CD8-positive, alpha-beta T cell (primary cell): ENCODE measurements at places on chromosomes 7 and 10.

- no peak for DNase-seq
Observed at GRCh38 chr10:114720685-114721278, 62.7 kb upstream of the ABLIM1 start.

GRCh38 chr10:53025172-53025711, 252.7 kb upstream of the MBL2 start:
- no peak for DNase-seq

DNA sequence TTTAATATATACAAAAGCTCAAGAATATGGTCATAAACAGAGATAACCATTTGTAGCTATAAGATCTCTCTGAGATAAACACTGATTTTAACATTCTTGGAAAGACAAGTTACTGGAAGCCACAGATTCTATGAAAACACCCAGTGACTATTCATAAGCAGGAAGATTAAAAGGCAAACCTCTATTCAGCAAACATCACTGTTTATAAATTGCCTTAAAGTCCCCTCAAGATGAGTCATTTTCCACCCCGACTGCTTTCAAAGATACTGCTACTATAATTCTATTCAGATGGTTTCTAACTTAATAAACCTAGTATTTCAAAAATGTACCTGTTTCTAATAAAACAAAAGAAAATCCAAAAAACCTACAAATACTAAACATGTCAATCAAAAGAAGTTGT, 21.0 kb downstream of the TM9SF3 start:
- no peak for DNase-seq

GRCh38 chr10:87685832-87686574, 26.3 kb downstream of the PAPSS2 start:
- no peak for DNase-seq

DNA sequence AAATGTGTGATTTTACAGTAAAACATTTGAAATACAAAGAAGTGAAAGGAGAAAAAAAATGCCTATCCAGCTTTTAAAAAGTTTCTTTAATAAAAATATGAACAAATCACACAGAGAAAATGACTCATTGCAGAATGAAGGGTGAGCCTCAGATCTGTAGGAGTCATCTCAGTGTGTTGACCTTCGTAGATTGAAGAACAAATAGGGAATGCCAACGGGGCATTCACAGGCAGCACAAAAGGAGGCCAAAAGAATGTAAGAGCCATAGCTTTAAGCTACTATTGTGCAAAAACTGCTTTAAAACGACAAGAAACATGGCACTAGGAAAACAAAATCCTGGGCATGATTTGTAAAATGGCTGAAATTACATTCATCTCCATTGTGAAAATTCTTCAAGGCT, 782.7 kb upstream of the CELF2 start:
- no peak for DNase-seq

DNA sequence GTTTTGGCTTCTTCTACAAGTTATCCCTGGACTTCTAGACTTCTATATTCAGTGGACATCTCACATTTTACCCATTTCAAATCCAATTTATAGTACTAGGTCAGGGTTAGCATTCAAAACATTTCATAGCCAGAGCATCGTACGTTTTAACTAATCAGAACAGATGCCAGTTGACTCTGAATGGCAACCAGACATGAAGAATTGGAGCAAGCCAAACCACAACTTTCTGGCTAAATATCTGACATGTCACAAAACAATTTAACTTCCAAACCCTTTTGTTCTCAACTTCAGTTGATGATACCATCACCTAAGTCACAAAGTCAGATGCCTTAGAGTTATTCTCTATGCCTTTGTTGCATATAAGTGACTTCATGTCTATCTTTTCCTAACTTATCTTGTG, 1105.7 kb downstream of the XPNPEP1 start:
- no peak for DNase-seq

- DNase-seq: no peak
Observed at GRCh38 chr10:283916-284356, 148.7 kb downstream of the ZMYND11 start.

DNA sequence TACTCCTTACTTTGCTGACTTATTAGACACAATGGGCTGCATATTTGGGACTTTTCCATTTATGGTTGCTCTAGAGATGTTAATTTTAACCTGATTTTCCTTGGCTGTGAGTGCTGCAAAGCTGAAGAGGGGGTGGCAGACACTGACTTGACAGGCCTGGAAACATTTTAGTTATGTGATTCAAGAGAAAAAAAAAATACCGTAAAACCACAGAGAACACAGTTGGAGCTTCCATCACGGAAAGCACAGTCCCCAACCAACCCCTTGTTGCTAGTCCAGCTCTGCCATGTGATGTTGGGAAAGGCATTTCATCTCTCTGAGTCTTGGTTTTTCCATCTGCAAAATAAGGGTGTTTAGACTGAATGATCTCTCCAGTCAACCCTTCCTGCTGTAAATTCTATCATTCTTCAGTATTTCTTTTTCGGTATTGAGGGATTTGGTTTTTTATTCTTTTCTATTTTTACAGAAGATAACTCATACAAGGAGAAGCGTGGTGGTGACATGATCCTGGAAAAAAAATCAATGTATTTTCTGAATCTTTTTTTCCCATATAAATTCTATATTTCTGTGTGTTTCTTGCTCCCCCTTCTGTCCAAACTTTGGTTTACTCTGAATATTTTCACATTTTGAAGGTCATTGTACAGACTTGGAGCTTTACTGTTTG, 246.1 kb downstream of the REEP3 start:
- DNase-seq: no peak

DNA sequence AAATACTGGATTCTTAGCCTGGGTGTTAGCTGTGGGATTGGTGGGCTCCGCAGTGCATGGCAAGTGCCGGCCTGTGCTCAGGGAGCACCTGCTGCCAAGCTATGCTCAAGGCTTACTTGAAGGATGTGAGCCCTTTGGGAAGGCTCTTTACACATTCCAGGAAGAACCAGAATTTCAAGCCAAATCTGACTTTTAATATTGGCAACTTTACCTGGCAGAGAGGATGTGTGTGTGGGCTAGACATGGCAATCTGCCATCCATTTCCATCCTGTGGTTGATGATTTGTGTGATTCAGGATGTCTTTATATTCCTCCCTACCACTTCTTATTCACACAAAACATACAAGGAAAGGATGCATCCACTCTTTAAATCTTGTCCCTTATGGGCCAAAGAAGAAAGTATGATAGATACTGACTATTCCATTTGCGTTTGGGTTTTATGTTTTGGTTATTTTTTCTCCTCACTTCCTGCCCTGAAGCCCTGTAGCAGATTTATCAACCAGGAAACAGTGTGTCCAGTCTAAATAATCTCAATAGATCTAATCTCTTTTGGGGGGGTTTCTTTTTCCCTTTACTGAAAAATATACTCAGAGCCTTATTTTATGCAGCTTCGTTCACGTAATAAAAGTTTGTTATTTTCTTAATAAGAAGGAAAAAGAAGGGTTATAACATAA, 247.1 kb downstream of the COBL start:
- DNase-seq: no peak

GRCh38 chr10:92419740-92420545, 129.0 kb downstream of the MARCHF5 start:
- no peak for DNase-seq

DNA sequence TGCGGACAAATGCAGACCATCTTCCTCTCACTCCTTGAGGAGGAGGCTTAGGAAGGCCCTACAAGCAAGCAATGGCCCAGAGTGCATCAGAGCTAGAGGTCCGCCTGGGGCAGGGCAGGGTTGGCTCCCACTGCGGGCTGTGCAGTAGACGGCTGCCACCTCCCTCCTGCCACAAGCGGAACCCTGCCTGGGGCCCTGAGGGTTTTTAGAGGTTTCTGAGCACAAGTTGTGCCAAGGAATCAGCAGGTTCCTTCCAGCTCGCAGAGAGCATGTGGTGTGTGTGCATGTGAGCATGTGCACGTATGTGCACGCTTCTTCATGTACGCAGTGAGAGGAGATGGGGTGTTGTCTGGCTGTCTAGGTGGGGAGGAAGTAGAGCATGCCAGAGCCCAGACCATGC, 25.9 kb upstream of the SMARCD3 start:
- no peak for DNase-seq

DNA sequence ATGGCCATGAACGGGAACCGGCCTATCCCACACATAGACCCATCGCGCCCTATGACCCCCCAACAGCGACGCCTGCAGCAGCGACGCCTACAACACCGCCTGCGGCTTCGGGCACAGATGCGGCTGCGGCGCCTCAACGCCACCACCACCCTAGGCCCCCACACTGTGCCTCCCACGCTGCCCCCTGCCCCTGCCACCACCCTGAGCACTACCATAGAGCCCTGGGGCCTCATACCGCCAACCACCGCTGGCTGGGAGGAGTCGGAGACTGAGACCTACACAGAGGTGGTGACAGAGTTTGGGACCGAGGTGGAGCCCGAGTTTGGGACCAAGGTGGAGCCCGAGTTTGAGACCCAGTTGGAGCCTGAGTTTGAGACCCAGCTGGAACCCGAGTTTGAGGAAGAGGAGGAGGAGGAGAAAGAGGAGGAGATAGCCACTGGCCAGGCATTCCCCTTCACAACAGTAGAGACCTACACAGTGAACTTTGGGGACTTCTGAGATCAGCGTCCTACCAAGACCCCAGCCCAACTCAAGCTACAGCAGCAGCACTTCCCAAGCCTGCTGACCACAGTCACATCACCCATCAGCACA, 9.5 kb downstream of the POLD2 start:
- DNase-seq: no peak

DNA sequence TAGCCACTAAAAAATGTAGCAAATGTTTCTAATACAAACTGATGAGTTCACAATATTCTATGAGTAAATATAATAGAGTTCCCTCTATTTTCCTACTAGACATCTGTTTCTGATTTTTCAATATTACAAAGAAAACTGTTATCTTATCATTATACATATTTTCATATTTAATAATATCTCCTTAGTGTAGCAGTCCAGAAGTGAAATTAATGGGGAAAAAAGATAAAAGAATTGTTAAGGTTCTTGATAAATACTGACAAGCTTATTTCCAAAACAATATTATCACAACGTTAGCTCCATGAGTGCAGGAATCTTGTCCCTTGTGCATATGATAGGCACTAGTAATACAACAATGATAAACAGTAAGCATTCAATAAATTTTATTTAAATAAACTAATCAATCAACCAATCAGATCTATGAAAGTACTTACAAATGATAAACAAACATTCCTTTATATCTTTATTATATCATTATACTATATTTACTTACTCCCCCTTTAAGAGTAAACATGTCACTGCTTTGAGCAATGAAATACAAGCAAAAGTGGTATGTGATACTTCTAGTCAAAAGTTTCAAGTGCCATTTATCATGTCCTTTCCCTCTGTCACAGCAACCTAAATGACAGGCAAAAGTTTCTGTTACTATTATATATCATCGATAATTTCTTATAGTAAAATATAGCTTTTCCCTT, 103.1 kb downstream of the IMMP2L start:
- no peak for DNase-seq

DNA sequence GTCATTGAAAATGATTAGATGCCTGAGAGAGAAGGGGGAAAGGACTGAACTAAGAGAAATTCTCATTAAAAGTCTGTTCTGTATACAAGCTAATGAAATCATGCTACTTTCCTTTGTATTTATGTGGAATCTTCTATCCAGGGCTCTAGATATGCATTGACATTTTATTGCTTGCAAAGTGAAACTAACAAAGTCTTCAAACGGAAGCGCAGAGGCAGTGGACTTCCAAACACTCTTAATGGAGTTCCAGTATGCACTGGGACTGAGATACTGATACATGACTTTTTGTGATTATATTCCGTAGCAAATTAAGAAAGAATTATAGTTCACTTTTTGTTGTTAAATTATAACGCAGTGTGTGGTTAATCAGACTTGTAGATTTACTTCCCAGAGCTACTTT, 166.8 kb upstream of the TBX20 start:
- no peak for DNase-seq

- DNase-seq: no peak
Observed at GRCh38 chr7:148782757-148783456, 84.2 kb downstream of the CUL1 start.

DNA sequence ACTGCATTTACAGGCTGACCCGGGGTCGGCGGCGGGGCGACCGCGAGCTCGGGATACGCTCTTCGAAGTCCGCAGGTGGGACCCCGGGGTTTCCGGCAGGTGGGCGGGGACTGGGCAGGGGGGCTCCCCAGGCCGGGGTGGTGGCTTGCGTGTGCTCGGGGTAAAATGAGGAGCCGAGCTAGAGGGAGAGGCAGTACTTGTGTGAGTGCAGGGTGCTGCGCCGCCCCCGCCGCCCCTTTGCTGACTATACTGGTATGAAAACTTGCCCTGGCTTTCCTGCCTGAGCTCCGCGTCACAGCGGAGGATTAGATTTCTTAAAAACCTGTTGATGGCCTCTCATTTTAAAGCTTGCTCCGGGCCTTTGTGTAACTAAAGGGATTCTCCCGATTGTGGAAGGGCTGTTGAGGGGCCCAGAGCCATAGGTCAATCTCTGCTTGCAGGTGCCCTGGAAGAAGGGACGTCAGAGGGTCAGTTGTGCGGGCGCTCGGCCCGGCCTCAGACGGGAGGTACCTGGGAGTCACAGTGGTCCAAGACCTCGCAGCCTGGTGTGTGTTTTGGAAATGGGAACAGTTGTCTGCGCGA, 488 bp downstream of the ARMC10 start:
- DNase-seq: peak; percentile 80

- no peak for DNase-seq
Observed at GRCh38 chr7:26443751-26444150, 152.1 kb downstream of the SNX10 start.

GRCh38 chr7:74228951-74229900, 19.4 kb downstream of the LAT2 start:
- no peak for DNase-seq

DNA sequence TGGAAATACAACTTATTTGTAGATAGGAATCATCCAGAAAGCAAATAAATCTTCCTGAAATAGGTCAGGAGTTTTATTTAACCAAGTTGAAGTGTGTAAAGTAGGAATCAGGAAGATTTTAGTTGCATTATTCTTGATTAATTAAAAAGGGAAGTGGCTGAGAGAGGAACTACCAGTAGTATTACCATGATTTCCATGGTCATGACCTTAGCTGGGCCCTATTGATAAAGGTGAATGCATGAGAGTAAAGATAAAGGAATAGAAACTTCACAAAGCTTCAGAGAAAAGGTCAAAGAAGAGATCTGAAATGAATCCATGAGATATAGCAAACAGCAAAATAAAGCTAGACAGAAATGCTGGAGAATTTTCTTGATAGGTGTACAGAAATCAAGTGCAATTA, 46.2 kb upstream of the DLX6 start:
- no peak for DNase-seq

- DNase-seq: no peak
Observed at GRCh38 chr7:134690016-134690415, 43.4 kb downstream of the BPGM start.

DNA sequence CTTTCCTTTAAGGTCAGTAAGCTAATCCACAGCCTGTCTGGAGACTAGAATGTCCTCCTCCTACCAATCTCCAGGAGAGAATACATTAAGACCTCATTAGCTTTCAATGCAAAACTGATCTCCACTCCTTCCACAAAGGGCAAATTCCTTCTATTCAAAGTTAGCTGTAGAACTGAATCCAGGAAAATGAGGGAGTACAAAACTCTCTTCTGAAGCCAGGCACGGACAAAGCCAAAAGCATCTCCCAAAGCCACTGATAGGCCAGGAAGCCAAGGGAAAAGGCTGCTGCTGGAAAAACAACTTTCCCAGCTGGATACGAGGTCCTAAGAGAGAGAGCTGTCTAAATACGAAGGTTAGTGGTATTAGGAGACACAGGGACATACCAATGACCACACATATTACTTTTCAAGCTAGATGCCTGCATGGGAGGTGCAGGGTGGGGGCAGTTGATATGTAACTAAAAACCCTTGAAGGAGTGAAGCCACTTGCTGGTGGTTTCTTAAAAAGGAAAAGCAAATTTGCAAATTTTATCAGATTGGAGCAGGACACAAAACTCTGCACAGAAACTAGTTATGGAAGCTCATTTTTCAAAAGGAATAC, 43.6 kb downstream of the MKX start:
- no peak for DNase-seq
